ENCODE measurements at places on chromosomes 16 and 17. TPM values are rescaled to one million over a fixed set of nuclear protein-coding genes. Genes with fewer than 3 reads are reported as not detected.

DNA sequence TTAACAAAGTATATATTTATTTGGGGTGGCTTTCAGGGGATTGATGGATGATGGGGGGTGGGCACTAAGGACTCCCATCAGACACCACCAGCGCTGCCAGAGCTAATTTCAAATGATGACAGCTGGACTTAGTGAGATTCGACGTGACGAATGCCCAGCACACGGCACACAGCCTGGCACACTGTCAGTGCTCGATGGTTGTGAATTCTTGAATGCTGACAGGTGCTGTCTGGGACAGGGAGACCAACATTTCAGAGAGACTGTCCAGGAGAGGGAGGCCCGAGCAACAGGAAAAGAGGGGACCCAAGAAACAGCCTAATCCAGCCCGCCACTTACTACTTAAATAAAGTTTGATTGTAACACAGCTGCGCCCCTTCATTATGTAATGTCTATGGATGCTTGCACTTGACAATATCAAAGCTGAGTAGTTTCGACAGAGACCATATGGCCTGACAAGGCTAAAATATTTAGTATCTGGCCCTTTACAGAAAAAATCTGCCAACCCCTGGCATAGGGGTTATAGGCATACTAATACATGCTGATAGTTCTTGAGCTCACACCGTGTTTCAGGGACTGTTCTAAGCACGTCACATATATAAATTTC is 6.2 kb upstream of the MPRIP start:
- no peaks in the 10 kb centered on the region for H3K4me1 ChIP-seq
- no peaks in the 10 kb centered on the region for H3K36me3 ChIP-seq
- H3K27me3 ChIP-seq: no peaks in the 10 kb centered on the region

- H3K27ac ChIP-seq: no peak overlapping the region
- no peak overlapping the region for H3K4me3 ChIP-seq
- no peaks in the 10 kb centered on the region for H3K4me1 ChIP-seq
- peak; percentile 59 for DNase-seq
Measured at GRCh38 chr16:878072-878784, 77.7 kb upstream of the GNG13 start.

TMC7 gene
- total RNA-seq: 4.3 TPM

- no peaks in the 10 kb centered on the region for H3K36me3 ChIP-seq
- H3K4me1 ChIP-seq: no peaks in the 10 kb centered on the region
- DNase-seq: no peak
- no peak overlapping the region for H3K27ac ChIP-seq
- H3K4me3 ChIP-seq: no peak overlapping the region
- H3K27me3 ChIP-seq: no peaks in the 10 kb centered on the region
Measured at GRCh38 chr16:58379736-58380135, 12.5 kb upstream of the GINS3 start.

- peak; percentile 38 for DNase-seq
- no peaks in the 10 kb centered on the region for H3K27me3 ChIP-seq
- H3K36me3 ChIP-seq: peaks cover 34% of the 10 kb centered on the region
- H3K4me1 ChIP-seq: peaks cover 3% of the 10 kb centered on the region
Measured at GRCh38 chr16:4847774-4848587, 700 bp downstream of the UBN1 start.

MAF gene
- 4.9 TPM for total RNA-seq

CCL1 gene
- not detected for total RNA-seq

RAB11FIP4 gene
- total RNA-seq: 25.7 TPM

DNA sequence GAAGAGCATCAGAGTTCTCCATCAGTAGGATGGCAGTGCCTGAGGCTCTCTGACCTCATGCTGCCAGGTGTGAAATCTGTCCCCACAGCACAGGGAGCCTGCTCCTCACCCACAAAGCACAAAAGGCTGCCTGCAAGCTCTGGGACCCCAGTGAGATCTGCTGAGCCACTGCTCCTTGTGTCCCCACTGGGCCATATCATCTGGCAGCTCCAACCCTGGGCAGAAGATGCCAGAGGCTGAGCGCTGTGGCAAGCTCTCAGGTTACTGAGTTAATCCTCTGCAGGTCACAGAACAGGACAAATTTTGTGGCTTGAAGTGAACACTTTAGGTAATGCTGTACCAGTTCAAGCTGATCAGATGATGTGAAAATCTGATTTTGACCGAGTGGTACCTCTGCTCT is 26.7 kb upstream of the ERN1 start:
- H3K36me3 ChIP-seq: no peaks in the 10 kb centered on the region
- H3K27me3 ChIP-seq: no peaks in the 10 kb centered on the region
- no peak overlapping the region for H3K27ac ChIP-seq
- H3K4me3 ChIP-seq: no peak overlapping the region
- no peak for DNase-seq
- peaks cover 3% of the 10 kb centered on the region for H3K4me1 ChIP-seq

DNA sequence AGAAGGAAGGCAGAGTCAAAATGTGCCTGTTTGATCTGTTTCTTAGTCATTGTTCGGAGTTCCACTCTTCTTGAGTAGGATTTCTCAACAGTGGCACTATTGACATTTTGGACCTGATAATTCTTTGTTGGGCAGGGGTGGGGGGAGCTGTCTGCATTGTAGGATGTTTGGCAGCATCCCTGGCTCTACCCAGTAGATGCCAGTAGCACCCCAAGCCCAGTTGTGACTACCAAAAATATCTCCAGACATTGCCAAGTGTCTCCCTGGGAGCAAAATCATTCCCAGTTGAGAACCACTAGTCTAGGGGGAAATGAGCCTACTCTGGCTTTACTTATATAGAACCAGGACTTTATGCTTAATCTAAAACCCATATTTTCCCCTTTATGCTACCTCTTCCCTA is 1.1 kb upstream of the GFOD2 start:
- H3K4me3 ChIP-seq: peak overlapping the region; percentile 99
- no peaks in the 10 kb centered on the region for H3K36me3 ChIP-seq
- H3K4me1 ChIP-seq: no peaks in the 10 kb centered on the region
- H3K27ac ChIP-seq: no peak overlapping the region

Measured in H9 (cell line).